ENCODE measurements at places on chromosomes 3 and 15.

DNA sequence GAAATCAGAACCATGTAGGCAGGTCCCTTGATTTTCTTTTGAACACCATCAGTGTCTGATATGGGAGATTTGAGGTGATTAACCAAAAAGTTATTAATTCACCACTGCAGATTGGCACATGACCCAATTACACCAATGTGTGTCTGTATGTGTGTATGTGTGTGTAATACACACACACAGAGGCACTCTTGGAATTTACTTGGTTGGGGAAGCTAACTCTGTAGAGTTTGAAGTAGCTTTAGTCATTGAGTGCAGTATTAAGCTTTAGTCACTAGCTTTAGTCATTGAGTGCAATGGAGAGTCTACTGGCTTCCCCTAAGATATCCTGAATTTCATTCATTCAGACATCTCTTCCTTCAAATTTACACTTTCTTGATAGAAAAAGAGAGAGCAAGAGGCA is 109.4 kb upstream of the C15orf61 start:
- DNase-seq = no peak

DNA sequence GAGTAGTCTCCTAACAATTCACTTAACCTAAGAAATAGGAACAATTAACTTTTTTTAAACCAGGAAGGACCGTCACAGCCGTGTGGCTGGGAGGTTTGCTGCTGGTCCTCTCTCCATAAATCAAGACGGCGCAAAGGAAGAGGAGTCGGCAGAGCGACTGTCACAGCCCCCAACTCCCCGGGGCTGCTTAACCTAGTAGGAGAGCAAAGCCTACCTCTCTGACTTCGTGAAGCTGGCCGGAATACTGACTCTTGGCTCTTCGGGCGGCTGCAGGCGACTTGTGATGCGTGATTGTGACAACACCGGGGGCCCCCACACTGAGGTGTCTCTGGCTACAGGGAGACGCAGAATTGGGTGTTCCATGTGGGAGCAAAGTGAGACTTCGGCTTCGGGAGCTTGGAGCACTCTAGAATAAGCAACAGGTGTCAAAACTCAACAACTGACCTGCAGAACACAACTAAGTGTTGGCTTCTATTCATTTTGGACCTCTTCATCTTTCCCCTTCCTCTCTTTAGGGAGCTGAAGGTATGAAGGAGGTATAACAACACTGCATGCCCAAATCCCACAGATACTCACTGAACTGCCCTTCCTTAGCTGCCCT is 151.1 kb downstream of the OSBPL10 start:
- DNase-seq = no peak

DNA sequence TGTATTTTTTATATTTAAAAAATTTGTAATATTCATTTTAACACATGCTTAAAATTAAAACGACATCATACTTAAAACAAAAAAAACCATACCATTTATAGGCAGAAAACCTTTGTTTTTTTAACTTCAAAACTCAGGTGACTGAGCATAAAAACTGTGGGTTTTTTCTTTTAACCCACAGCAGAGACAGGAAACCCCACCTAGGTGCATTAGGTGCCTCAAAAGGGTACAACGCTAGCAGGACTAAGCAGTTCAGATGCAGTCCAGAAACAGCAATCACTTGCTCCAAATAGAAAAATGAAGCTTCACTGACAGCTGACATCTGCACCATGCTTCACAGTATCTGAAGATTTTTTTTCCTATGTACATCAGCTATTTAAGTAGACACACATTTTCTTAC is 52.3 kb downstream of the GLB1 start:
- DNase-seq = no peak

- no peak for DNase-seq
These were observed 180.7 kb upstream of the GRM7 start for GRCh38 chr3:6680119-6680806.

- no peak for DNase-seq
These were observed 14.3 kb downstream of the CD47 start for GRCh38 chr3:108076564-108076963.

DNA sequence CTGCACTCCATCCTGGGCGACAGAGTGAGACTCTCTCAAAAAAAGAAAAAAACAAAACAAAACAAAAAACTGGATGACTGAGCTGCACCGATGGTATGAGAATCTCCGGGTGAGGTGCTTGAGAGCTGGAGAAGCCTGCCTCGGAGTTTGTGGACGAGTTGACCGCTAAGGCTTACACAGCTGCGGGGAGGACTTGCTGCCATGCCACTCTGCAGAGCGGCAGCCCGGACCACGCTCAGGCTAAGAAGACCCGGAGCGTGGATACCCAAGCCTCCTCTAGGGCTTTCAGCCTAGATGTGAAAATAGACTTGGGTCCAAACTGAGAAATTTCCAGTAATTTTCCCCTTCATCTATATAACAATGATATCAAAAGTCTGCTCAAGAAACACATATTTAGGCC is 16.0 kb downstream of the NRROS start:
- no peak for DNase-seq

DNA sequence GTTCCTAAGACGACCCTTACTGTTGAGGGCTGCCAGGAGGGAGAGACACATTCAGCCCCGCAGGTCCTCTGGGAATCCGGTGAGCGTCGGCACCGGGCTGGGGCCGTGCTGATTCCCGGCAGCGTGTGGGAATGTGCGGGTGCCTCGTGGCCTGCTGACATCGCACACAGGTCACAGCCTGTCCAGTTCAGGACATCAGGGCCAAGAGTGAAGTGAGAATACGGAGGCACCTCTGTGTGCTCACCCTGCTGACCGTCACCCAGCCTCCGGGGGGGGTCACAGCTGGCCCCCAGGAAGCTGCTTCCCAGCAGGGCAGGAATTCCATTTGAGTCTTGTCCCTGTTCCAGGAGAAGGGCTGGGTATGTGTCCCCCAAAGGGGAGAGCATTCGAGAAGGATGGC is 53.6 kb downstream of the PGPEP1L start:
- no peak for DNase-seq

DNA sequence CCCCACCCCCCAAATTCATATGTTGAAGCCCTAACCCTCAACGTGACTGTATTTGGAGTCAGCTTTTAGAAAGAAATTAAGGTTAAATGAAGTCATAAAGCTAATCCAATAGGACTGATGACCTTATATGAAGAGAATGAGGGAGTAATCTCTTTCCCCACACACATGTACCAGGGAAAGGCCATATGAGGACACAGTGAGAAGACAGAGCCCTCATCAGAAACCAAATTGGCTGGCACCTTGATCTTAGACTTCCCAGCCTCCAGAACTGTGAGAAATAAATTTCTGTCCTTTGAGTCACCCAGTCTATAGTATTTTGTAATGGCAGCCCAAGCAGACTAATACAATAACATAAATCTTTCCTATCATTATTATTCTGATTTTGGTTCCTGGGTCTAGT is 194.7 kb upstream of the NANOGP8 start:
- no peak for DNase-seq

- DNase-seq = peak; percentile 98
These were observed at the start of gene CNTN4 for GRCh38 chr3:2098398-2099027. Gene CNTN4 (plus strand): TSS chr3:2098866.

- DNase-seq = no peak
These were observed 30.9 kb upstream of the MUC13 start for GRCh38 chr3:124965413-124965812.

DNA sequence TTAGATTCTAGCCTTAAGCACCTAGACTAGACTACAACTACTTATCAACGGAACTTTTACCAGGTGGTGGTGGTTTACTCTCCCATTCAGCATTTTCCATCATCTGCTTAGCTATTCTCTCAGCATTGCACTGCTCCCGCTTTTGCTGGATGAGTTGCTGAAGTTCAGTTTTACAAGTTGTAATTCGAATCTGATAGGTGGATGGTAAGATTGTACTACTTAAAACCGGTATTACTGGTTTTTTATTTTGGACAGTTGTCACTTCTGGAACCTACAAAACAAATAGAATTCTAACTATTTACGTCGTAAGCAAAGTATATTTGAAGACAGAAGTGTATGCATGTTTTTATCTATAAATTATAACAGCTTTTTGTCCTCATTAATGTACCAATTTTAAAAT is 41.1 kb downstream of the PIK3R4 start:
- no peak for DNase-seq

GRCh38 chr15:95113041-95113440 is 881.7 kb downstream of the MCTP2 start:
- no peak for DNase-seq

GRCh38 chr3:133857767-133858166 is 37.9 kb downstream of the RAB6B start:
- no peak for DNase-seq

DNA sequence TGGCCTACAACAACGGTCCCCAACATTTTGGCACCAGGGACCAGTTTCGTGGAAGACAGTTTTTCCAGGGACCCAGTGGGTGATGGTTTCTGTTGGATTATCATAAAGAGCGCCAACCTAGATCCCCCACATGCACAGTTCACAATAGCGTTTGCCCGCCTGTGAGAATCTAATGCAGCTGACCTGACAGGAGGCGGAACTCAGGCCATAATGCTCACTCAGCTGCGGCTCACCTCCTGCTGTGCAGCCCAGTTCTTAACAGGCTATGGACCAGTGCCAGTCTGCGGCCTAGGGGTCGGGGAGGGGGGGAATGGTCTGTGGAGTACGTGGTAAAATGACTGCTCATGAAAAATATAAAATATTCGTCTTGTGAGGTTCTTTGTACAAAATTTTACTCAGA is 518.5 kb upstream of the CADM2 start:
- no peak for DNase-seq

DNA sequence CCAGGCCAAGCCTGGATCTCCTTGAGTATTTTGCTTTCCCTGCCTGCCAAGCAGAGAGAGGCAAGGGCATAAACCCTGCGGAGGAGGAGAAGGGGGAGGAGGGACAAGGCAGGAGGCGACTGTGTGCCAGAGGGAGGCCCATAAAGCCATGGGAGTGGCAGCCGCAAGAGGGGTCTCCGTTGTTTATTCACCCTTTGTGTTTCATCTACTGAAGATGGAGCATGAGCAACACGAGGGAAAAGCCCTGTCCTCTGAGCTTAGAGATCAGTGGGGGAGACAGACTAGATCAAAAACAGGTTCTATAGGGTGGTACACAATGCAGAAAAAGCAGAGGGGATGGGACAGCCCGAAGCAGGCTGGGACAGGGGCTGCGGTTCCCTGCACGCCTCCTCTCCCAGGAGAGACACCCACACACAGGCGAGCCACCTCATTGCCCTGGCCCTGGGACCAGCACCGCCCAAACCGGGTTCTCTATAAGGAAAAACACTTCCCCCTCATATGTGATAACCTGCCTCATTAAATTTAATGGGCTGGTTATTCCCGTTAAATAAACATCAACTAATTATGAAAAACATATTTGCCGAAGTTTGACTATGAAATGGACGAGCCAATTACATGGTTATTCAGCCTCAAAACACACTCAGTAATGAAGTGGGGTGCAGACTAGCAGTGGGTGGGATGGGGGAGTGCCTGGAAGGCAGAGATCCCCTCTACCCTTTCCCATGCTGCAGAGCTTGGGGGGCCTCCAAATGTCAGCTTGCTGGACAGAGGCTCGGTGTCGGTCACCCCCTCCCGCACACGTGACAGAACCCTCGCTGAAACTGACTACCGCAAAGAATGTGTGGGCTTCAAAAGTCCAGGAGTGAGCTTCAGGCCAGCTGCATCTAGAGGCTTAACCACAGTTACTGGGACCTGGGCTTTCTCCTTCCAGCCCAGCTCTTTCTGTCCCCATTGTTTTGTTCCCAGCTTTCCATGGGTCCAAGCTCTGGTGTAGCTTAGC is 14.2 kb upstream of the PLXNA1 start:
- DNase-seq = no peak

DNA sequence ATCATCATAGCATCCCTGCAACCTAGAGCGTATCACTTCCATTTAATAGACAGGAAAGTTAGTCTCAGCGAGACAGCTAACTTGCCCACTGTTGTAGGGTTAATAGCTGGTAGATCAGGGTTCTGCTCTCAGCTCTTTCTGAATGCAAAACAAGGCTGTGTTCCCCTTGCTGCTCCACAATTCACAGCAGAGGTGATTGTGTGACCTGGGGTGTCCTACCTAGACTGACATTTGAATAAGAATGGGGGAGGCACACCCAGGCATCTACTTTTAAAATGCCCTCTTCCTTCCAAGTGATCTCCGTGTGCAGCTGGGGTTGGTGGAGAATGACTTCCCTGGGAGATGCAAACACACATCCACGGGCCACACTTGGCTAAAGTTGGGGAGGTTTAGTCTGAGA is 43.0 kb upstream of the CACNA2D3 start:
- DNase-seq = no peak

DNA sequence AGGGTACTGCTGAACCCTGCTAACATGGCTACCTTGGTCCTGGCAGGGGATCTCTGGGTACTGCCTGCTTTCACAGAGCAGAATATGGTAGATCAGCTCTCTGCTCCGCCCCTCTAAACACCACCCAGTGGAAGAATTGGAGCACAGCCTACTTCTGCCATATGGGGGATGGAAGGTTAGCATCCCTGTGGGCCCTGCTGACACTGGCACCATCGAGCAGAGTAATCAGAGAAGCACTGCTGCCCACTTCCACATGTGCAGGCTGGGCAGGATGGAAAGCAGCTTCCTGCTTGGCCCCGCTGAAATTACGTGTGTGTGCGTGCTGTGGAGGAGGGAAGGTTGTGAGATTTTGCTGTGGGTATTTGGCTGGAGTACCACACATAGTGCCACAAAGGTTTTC is 24.8 kb downstream of the CCR1 start:
- DNase-seq = no peak

GRCh38 chr3:188955919-188956318 is 215.9 kb upstream of the TPRG1 start:
- no peak for DNase-seq

- DNase-seq = no peak
These were observed 455.7 kb downstream of the FOXP1 start for GRCh38 chr3:71127844-71128243.

DNA sequence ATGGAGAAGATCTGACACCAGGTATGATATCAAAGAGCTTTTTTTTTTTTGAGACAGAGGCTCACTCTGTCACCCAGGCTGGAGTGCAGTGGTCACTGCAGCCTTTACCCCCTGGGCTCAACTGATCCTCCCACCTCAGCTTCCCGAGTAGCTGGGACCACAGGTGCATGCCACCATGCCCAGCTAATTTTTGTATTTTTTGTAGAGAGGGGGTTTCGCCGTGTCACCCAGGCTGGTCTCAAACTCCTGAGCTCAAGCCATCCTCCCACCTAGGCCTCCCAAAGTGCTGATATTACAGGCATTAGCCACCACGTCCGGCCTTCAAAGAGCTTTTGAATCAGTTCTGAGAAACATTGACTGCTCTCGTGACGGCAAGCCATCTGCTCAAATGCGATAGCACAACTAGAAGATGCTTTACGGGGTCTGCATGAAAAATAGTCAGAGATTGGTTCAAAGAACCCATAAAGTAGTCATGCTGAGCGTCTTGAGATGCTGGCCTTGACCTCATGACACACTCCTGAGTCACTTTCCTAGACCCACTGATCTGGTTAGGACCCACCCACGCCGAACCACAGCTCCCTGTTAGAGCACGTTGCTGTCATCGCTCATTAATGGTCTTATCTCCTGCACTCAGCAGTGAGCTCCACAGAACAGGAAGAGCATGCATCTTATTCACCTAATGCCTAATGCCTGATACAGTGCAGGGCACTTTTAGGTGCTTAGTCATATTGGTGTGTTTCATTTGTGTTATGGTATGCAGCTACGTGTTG is 57.0 kb upstream of the NR2F2 start:
- DNase-seq = no peak
